Foreskin melanocyte (primary cell): ENCODE measurements at places on chromosomes 4 and X.

GRCh38 chrX:3451571-3451970 lies 105.1 kb upstream of the MXRA5 start:
- DNase-seq, result no peak

- no peak for DNase-seq
Measured at GRCh38 chrX:40809210-40809609, 73.9 kb upstream of the MED14 start.

DNA sequence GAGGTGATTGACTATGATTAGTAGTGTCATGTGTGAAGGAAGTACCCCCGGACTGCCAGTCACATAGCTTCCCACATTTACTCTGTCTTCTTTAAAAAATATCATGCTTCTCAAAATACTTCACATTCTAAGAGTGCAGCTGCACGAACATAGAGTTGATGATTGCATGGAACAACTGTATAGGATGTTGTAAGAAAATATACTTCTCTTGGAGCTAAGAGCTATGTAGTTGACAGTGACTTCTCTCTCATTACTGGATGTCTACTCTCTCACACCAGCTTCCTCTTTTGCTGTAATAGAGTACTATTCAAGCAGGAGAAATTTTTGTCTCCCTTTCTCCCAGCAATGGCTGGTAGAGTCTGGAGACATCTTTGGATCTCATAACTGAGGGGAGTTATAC lies 99.4 kb upstream of the PUDP start:
- DNase-seq, result no peak

- DNase-seq, result no peak
Measured at GRCh38 chr4:6395466-6396228, 76.8 kb downstream of the PPP2R2C start.

DNA sequence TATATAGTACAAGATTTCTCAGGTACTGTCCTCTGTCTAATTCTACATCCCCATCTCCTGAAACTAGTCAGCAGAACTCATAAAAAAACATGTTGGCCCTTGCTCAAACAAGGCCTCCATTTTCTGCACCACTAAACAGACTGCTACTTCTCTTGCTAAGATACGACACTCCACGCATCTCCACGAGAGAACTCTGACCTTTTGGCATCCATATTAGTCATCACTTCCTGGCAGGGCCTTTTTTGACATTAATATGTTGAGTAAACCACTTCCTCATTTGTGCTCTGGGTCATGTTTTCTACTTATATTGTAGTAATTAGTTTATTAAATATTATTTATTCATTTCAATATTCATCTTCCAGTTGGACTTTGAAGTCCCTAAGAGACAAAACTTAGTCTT lies 65.6 kb downstream of the DCAF8L1 start:
- DNase-seq, result no peak

DNA sequence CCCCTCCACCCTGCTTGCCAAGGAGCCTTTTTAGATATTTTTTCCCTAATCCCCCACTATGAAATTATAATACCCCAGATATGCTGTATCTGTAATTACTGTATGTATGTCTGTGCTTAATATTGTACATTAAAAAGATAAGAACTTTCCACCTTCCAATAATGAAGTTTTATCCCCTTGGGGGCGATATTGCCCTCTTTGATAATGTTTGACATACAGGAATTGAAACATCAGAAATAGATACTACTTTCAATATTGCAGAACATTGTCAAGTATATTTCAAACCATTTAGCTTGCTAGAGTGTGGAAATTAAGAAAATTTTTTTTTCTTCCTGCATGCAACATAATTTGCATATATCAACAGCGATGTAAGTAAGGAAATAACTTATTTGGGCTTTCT lies 58.9 kb downstream of the NAF1 start:
- DNase-seq, result peak; percentile 4

DNA sequence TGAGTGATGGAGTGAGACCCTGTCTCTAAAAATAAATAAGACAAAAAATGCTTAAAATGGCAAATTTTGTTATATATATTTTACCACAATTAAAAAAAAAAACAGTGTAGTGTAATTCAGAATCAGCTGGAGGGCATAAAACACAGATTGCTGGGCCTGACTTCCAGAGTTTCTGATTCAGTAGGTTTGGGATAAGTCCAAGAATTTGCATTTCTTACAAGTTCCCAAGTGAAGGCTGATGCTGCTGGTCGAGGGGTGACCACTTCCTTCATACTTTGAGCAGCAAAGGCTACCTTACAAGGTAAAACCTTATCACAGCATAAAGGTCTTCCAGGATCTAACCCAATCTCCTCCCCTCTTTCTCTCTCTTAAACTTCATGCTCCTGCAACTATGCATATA lies 40.7 kb downstream of the KLHL8 start:
- peak; percentile 1 for DNase-seq

GRCh38 chrX:107484002-107484726 lies 34.7 kb downstream of the FRMPD3 start:
- no peak for DNase-seq

DNA sequence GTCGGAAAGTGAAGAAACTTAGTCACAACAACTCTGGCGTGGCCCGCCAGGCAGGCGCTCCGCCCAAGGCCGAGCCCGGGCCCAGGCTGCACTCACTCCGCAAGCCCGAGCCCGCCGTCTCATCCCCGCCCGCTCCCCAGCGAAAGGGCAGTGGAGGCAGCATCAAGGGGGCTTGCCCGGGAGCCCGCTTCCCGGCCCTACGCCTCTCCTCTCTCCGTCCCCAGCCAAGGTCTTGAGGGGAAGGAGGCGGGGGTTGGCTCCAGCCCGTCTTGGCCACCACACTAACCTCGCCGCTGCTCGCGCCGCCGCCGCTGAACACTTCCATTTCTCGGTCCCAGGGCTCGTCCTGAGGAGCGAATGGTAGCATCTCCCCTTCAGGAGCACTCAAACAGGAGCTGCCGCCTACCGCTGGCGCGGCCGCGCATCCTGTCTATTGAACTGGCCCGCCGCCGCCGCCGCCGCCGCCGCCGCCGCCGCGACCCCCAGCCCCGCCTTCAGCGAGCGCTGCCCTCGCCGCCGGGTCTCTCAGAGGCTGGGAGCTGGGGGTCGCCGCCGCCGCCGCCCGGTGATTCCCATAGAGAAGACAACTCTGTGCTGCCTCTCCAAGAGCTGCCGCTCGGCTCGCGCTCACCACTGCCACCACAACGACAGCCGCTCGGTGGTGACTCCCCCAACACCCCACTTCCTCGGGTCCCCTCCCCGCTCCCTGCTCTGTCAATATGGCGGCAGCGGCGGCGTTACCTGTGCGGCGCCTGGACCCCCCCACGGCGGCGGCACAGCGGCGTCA lies at the start of gene RPS6KA6:
TSS of gene RPS6KA6 (minus strand) at position 667 of the 787 bp plus-strand sequence. CDS start at position 367, 300 bp downstream.
- no peak for DNase-seq

DNA sequence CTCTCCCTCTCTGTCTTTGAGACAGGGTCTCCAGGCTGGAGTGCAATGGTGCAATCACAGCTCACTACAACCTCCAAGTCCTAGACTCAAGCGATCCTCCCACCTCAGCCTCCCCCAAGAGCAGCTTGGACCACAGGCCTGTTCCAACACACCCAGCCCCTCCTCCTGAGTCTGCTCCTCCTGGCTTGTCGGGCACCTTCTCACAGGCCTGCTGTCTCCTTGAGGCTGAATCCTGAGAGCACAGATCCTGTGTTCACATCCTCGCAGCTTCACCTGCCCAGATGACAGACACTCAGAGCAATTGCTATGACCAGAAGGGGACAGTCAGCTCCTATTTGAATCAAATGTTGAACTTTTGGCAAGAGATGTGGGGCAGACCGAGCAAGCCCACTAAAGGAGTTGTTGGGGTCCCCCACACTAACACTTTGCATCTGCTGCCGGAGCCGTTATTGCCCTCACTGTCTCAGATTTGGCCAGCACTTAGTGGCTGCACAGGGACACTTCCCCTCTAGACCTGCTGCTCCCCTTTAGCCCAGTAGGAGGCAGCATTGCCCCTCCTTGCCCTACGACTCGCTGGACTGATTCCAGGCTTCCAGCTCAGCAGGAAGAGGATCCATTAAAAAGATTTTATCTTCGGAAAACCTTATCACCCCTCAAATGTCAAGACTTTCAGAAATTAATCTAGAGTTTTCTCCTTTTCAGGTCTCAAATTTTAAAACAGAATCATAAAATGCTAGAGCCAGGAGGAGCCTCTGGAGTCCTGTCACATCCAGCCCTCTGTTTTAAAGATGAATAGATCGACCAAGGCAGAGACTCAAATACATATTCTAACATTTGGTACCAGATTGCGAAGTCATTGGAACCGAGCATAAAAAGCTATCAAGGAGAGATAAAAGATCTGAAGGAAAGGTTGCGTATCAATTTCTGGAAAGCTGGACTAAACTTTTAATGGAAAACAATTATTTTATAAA lies 113.7 kb downstream of the USP46 start:
- DNase-seq, result peak; percentile 54

- DNase-seq, result no peak
Measured at GRCh38 chrX:4690521-4690920, 977.1 kb upstream of the PRKX start.

DNA sequence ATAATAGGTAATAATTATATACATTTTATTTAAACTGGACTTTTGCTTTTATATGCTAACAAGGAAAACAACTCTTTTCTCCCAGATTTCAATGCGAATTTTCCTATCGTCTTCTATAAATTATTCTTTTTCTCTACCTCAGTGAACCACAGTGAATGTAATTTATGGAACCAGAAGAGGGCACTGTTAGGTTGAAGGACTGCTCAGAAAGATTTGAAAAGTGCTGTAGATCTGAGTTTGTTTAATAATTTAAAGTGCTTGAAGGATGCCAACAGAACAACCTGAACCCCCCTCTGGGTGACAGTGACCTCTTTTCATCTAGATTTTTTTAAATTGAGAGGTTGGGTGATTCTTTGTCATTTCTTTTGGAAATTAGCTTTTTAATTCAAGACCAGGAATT lies 54.9 kb downstream of the PHOX2B start:
- DNase-seq, result peak; percentile 20

- no peak for DNase-seq
Measured at GRCh38 chr4:122710434-122711308, 21.8 kb upstream of the BBS12 start.

GRCh38 chrX:108285918-108286317 lies 152.3 kb downstream of the COL4A6 start:
- no peak for DNase-seq

DNA sequence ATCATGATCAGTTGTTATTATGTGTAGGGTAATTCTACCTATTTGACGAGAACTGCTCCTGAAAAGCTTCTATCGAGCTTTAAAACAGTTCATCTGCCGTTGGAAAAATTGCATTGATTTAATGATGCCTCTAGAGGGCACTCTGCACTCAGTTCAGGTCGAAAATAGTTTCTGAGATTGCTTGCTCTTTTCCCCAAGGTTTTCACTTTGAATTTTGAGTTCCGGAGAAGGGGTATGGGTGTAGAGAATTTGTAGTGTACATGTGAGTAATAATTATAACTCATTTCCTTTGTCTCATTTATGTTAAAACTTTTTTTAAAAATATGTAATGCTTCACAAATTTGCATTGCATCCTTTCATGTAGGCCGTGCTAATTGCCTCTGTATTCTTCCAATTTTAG lies 28.4 kb upstream of the TNIP3 start:
- peak; percentile 19 for DNase-seq

DNA sequence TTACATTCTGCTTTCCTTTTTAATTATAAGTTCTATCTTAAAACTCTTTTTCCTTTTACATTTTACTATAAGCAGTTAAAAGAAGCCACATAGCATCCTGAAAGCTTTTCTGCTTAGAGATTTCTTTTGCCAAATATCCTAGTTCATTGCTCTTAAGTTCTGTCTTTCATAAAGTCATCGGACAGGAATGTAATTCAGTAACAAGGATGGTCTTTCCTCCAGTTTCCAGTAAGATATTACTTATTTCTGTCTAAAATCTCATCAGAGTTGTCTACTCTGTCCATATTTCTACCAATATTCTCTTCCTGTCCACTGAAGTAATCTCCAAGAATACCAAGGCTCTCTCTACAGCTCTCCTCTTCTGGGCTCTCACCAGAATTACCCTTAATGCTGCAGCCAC lies 37.5 kb upstream of the ADH1C start:
- DNase-seq, result no peak

DNA sequence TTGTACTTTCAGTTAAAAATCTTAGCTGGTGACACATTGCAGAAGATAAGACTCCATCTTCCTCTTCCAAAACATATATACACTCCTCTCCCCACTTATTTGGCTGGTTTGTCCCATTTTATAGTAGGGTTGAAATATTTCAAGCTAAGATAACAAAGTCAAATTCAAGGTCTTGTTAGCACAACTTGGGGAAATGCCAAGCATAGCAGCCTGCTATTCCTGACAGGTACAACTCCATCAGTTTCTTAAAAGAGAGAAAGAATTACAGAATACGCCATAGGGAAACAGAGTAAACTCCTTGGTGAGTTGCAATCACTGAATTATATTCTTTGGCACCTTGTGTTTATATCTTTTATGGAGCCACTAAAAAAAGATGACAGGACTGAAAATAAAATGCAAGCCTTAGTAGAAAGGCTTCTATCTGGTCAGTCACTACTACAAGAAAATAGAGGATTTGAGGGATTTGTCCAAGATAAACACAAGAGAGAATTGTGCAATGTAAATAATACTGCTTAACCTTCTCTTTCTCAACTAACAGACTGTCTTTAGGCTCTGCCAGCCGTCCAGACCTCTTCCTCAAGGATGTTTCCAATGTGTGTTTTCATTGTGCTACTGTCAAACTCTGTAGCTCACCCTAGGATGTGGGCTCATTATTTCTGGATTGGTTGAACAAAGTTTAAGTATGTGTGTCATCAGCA lies 170.3 kb downstream of the VEGFC start:
- DNase-seq, result no peak

DNA sequence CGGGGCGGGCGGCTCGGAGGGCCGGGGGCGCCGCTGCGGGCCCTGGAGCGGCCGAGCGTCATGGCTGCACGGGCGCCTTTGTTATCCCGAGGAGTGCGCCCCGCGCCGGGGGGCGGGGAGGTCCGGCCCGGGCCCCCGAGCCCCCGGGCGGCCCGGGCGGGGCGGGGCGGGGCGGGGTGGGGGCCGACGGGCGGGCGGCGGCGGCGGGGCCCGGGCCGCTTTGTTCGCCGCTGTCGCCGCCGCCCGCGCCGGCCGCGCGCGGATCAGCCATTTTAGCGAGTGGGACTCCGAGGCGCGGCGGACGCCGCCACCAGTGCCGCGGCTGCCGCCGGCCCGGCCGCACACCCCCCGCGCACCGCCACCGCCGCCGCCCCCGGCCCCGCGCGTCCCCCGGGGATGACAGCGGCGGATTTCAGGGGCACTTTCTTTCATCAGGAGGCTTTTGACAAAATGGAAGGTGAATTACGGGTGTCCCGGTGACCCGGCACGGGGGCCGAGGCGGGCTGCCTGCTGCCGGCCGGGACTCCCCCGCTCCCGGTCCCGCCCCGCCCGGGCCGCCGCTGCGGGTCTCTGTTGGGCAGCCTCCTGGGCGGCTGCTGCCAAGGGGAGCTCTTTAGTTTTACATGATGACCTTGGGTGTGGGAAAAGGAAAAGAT lies 1.2 kb downstream of the HMGB3 start:
- DNase-seq, result no peak

DNA sequence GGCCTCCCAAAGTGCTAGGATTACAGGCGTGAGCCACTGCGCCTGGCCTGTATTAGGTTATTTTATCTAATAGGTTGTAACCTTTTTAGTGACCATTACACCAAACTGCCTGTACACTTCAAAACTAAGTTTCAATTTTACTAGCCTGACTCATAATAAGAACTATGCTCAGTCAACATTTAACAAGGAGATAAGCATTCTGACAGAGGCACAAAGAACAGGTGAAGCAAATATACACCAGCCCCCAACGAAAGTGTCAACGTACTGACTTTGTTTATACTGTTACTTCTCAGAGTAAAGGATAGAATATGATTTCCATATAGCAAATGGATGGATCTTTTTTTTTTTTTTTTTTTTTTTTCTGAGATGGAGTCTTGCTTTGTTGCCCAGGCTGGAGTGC lies 62.8 kb downstream of the SHISA3 start:
- DNase-seq, result no peak

GRCh38 chrX:39396358-39396995 lies 595.2 kb downstream of the MID1IP1 start:
- no peak for DNase-seq
